Stimulated activated CD4-positive, alpha-beta T cell treated with anti-CD3 and anti-CD28 coated beads, Interleukin-1b, Interleukin-23, amount 100 ng/mL, for 1 hour (primary cell): ENCODE measurements at places on chromosomes 6 and 20.

DNA sequence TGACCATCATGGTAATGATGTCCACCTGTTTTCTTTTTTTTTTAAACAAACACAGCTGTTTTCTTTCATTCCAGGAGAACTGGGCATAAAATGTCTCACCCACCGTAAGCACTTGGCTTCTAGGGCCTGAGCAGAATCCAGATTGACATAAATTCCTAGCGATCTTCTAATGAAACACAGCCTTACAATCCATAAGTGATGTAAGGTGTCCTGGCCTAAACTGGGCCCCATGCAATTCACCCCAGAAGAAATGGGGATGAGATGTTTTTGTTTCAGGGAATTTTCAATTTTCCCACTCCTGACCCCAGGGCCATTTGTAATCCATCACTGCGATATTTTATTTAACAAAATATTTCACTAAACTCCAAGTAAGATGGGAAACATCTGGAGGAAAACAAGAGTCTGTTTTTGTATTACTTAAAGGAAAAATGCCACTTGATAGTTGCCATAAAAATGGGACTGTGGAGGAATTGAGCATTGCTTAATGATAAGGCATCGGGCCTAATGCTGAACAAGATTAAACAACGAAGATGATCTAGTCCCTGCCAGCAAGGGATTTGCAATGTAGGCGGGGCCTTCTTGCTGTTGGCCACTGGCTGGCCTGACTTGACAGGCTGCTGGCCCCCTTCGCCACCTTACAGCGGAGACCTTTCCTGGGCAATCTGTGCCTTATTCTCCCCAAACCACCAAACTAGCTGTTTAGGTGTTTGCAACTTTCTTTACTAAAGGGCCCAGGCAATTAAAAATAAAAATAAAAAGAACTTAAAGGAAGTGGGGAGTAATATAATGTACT lies 183.7 kb downstream of the CD109 start:
- DNase-seq, result no peak

- no peak for DNase-seq
These were observed 27.8 kb downstream of the FOXP4 start for GRCh38 chr6:41573985-41574384.

DNA sequence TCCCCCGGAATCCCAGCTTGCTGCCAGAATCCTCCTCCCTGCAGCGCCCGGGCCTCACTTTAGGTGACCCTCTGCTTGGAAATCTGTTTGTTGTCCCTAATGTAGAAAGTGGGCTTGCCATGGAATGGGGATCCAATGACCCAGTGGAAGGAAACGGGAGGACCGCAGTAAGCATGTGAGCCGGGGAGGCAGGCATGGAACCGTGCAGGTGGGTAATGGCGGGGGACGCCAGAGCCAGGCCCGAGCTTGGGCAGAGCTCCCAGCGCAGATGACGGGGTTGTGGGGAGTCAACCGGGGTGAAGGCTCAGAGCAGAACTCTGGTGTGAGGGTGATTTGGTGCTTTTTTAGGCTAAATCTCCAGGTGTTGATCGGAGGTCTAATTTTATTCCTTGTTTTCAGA lies 188.3 kb downstream of the QKI start:
- DNase-seq, result no peak

DNA sequence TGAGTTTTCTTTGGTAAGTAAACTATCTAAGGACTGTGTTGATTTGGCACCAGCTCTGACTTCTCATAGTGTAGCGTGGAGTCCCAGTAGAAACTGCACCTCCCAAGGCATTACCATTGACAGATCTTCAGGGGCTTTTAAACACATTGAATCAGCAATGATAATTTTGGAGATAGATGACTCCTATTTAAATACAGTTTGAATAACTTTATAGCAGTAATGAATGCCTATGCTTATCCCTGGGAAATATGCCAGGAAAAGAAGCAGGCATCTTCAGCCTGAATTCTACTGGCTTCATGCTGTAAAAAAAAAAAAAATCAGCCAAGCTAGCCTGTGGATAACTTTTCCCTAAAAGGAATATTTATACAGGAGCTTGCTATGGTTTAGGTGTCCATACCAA lies 895.9 kb downstream of the EYS start:
- no peak for DNase-seq

- DNase-seq, result no peak
These were observed 70.1 kb downstream of the ISM1 start for GRCh38 chr20:13291157-13291556.

- no peak for DNase-seq
These were observed 22.7 kb downstream of the LAMA4 start for GRCh38 chr6:112231594-112232060.

- no peak for DNase-seq
These were observed 19.1 kb upstream of the SIRPD start for GRCh38 chr20:1576641-1577040.

- DNase-seq, result no peak
These were observed 4.1 kb upstream of the SRSF12 start for GRCh38 chr6:89121934-89122333.

GRCh38 chr6:157283900-157284737 lies 39.2 kb downstream of the TMEM242 start:
- no peak for DNase-seq

DNA sequence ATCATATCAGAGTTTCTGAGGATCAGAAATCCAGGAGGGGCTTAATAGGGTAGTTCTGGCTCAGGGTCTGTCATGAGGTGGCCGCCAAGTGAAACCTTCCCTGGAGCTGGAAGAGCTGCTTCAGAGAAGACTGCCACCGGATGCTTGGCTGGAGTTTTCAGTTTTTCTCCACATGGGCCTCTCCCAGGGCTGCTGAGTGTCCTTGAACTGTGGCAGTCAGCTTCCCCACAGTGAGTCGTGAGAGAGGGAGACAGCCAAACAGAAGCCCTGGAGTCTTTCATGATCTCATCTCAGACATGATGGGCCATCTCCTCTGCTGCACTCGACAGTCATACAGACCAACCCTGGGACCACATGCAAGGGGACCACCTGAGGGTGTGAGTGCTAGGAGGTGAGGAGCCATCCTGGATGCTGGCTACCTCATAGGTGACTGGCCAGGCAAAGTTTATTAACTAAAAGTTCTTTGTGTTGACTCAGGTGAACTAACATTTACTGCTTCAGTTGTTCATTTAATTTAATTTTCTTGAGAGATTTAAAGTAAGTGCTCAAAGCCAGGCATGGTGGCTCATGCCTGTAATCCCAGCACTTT lies 71.5 kb downstream of the SHLD1 start:
- no peak for DNase-seq

DNA sequence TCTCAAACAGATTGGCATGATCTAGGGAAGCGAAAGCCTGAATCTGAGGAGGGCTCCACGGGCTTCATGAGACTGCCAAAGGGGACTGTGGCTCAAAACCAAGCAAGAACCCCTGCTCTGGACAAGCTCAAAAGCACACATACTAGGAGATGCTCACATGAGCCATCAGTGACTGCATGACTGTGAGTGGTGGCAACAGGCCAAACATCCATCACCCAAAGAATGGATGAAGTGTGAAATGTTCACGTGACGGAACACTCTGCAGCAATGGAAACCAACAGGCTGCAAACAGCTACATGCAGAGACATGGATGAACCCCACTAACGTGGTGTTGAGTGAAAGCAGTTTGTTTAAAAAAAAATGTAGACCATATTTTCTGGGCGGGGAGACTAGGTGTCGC lies 136.3 kb downstream of the PREX1 start:
- no peak for DNase-seq

DNA sequence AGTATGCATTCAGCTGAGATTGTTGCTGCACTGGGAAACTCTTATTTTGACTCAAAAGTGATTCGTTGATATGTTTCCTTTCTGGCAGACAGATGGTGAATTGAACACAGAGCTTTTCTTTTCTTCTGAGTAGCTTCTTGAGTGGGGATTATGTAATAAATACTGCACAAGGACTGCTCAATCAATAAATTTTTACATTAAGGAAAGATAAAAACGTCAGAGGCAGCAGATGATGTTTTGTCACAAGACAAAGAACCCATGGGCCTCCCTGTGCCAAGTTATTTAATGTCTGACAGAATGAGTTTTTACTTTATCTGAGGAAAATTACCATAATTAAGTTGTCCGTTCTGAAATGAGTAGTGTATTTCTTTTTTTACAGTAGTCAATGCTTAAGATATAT lies 460.3 kb downstream of the UTRN start:
- no peak for DNase-seq

DNA sequence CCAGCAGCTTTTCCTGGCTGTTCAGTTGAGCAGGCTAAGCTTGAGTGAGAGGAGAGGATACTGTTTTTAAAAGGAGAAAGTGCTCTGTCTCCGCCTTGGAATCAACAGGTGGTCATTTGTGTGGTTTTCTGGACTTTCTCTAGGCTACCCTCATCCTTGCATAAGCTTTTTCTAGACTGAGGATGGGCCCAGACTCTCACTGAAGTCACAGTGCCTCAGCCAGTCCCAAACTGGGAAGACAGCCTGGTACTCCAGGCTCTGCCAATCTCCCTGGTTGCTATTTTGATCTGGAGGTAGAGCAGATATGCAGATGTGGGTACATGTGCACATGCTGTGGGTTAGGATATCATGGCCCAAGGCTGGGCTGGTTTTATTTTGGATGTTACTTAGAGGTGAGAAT lies 7.0 kb downstream of the SCUBE3 start:
- no peak for DNase-seq

- no peak for DNase-seq
These were observed 347.1 kb upstream of the MANEA start for GRCh38 chr6:95230071-95230740.

- no peak for DNase-seq
These were observed 44.9 kb upstream of the CEP162 start for GRCh38 chr6:84272298-84272697.

DNA sequence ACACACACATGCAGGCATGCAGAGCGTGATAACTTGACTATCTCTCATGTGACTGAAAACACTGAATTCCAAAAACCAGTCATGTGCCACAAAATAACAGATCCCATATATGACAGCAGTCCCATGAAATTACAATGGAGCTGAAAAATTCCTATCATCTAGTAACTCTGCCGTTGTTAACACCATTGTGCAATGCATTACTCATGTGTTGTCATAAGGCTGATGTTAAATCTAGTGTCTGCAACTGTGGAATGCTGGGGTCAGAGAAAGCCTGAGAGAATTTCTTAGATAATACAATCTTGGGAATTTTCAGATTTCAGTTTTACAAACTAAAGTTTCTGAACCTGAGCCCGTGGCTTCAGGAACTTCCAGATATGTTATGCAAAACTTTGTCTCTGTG lies 70.2 kb downstream of the LYRM4 start:
- DNase-seq, result no peak

DNA sequence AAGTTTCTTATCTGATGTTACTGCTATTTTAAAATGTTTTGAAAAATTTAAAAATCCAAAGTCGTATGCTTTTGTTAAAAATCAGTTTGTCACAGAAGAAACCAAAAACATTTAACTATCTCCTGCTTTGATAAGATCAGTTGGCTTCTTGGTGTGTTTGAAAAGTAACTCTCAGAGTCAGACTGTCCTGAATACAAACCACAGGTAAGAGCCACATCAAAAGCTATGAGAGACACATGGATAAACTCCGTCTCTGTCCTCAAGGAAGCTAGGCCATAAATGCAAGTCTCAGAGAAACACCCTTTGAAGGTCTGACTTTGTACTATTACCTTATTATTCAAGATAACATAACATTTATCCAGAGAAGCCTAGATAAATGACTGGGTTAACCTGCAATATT lies 7.7 kb downstream of the HBS1L start:
- no peak for DNase-seq

DNA sequence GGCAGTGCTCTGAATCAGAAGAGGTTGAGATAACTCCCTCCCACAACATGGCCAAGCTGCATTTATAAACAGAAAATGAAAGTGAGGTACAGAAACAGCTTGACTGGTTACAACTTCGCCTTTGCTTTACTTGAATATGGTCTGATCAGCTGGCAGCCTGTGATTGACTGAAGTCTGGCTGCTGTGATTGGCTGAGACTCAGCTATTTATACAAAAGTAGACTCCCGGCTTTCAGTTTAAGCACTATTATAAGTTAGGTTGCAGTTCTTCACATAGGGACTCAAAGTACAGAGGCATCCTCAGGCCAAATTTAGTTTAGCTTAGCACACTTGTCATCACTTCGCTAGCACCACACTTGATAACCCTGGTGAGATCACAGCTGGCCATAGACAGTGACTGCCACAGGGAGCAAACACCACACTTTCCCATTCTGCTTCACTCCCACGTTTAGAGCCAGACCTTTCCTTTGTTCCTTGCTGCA lies 362.6 kb downstream of the EPM2A start:
- no peak for DNase-seq

GRCh38 chr20:35856866-35857265 lies 85.1 kb downstream of the PHF20 start:
- DNase-seq, result no peak

DNA sequence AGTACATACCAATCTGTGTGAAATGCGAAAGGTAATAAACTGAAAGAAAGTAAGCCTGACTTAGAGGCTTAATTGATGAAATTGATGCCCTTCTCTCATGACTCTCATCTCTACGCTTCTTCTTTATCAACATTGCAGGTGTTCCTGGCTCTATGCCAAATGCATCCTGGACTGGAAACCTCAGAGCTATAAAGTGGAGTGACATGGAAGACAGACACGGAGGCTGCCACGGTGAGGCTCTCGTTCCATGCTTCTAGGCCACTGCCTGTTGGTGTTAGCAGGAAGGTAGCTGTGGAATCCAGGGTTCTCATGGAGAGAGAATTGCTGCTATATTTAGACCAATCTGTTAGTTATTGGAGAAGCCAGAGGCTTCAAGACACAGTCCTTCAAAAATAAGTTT lies 73.2 kb downstream of the C6orf52 start:
- DNase-seq, result no peak

DNA sequence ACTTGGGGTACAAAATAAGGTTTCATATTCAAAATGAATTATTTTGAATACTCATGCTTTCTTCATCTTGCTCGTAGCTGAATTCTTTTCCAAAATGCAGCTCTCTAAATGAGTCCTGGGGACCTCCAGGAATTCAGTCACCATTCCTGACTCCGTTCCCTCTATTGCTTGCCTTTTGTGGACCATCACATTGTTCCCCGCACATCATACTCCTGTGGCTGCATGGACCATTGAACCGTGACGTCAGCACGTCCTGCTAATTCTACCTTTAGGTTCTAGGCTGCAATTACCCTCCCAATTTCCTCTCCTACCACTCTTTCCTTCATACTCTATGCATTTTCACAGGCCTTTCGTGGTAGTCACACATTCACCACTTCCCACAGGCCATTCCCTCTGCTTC lies 173.1 kb upstream of the ID4 start:
- no peak for DNase-seq

GRCh38 chr20:25237610-25238318 lies 10.1 kb upstream of the PYGB start:
- no peak for DNase-seq

- no peak for DNase-seq
These were observed 16.7 kb upstream of the GCM1 start for GRCh38 chr6:53165293-53165692.

DNA sequence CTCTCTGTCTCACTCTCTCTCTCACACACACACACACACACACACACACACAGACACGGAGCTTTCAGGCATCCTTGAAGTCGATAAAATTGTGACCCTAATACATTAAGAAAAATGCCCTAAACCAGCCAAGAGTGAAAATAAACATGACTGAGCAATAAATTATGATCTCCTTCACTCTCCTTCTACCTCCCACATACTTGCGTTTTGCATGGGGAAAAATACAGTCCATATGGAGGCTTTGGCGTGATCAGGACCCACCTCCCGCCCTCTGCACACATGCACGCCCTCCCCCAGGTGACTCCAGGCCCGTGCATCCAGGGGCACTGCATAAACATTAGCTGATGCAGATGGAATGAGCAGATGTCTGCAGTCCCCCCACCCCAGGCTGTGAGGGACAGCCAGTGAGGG lies 114.2 kb upstream of the JARID2 start:
- DNase-seq, result no peak
